ENCODE measurements at places on chromosomes 1 and 21. TPM values are rescaled to one million over a fixed set of nuclear protein-coding genes. Genes with fewer than 3 reads are reported as not detected.

Gene PTPN22
- 0.76 TPM for total RNA-seq

Gene FCAMR
- total RNA-seq, result not detected

Gene EDN2
- 8.2 TPM for total RNA-seq

Gene ACTL8
- total RNA-seq, result not detected

Gene ITLN2
- total RNA-seq, result not detected
